ENCODE measurements at places on chromosomes 4 and X.

GRCh38 chrX:47561659-47562151 lies 700 bp downstream of the ARAF start:
- DNase-seq = no peak

DNA sequence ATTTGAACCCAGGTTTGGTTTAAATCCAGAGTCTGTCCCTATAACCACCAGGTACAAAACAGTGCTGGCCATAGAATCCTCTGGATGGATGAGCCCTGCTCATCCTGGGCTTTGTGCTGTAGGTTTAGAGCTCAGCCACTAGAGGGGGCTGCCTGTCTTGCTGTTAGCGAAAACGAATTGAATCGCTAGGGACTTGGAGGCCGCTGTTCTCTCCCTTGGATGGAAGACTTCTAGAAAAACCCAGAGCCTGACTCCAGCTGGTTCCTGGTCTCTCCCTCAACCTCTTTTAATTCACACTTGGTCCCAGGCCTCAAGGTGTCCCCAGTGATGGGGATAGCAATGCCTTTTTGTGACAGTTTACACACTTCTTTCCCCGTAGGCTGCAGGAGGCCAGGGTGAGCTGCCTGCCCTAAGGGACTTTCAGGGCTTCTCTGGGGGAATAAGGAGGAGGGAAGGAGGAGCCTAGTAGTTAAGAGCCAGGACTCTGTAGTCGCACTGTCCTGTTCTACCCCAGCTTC lies 8.7 kb downstream of the RIPPLY1 start:
- no peak for DNase-seq

DNA sequence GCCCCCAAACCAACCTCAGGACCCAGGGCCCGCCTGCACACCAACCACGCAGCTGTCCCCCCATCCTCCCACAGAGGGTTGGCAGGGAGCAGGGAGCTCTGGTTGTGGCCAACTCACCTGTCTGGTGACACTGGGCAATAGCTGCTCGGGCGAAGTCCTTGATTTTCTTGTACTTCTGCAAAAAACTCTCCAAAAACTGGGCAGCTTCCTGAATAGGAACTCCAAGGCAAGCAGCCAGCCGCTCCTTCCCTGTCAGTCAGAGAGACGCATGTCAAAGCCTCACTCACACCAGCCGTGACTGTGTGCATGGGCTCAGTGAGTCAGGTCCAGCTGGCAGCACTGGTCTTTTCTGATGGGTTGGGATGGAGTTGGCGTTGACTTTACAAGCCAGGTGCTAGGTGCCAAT lies 26.4 kb downstream of the NAT8L start:
- no peak for DNase-seq

- peak; percentile 23 for DNase-seq
Measured at GRCh38 chr4:110196871-110197528, 1.4 kb downstream of the ELOVL6 start.

DNA sequence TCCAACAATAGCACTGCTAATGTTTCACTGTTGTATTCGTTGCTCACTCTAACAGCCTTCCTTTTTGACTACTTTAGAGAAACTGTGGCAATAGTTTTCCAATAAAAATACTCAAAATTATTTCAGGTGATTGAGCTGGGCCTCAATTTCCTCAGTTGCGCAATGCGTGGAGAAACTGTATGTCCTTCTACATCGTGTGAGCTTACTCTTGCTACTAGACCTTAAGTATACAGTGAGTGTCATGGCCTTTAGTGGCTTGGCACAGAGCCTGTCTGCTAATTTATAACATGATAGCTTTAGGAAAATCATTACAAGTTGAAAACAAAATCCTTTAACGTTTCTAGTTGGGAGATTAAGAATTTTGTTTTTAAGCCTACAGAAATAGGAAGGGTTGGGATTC lies 114.5 kb downstream of the COL4A6 start:
- DNase-seq = no peak

All from breast epithelium (tissue), 4 donors.